ENCODE measurements at places on chromosomes 12 and 14.

DNA sequence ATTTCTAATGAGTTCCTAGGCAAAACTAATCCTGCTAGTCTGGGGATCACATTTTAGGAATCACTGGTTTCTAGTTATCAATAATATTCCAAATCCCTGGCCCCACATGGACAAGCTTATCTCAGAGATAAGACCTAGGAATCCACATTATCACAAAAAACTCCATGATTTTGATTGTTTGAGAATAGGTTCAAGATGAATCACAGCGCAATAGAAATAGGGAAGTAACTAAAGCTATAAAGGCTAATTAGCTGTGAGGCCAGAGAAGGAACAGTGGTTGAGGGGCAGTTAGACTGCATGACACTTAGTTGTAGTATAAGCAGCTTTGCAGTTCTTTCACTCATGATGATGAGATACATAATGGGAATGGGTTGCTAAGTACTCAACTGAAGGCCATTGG lies 13.1 kb upstream of the ATP5F1B start:
- no peak for DNase-seq

DNA sequence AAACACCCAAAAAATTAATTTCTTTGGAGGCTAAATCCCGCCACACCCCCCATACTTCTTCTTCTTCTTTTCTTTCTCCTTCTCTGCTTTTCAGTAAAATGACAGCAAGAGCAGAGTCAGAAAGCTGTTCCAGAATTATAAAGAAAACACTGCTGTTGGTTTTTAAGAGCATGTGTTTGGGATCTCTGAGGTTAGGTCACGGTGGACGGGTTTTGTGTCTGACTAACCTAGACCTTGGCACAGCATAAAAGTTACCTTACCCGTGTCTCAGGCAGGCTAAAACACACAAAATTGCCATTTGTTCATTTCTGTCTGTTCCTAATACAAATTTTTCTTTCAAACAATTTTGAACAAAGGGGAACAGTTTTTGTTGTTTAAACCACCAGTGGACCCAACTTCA lies 540.8 kb downstream of the NRXN3 start:
- no peak for DNase-seq

GRCh38 chr12:50258167-50258551 lies 25.2 kb downstream of the LIMA1 start:
- DNase-seq = no peak

DNA sequence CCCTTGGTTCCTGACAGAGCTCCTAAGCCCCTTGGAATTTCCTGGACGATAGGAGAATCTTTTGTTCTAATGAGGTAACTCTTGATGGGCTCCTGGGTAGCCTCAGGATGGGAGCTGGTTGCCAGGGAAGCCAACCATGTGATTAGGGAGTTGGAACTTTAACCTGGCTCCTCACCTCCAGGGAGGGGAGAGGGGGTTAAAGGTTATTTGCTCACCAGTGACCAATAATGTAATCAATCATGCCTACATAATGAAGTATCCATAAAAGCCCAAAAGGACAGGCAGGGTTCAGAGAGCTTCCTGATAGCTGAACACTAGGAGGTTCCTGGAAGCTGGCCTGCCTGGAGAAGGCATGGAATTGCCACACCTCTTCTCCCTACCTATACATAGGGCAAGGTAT lies 6.2 kb upstream of the CNOT2 start:
- no peak for DNase-seq

GRCh38 chr12:127389923-127390322 lies 877.0 kb upstream of the TMEM132C start:
- no peak for DNase-seq

- DNase-seq = no peak
Measured at GRCh38 chr12:105109465-105110212, 2.1 kb downstream of the WASHC4 start.

DNA sequence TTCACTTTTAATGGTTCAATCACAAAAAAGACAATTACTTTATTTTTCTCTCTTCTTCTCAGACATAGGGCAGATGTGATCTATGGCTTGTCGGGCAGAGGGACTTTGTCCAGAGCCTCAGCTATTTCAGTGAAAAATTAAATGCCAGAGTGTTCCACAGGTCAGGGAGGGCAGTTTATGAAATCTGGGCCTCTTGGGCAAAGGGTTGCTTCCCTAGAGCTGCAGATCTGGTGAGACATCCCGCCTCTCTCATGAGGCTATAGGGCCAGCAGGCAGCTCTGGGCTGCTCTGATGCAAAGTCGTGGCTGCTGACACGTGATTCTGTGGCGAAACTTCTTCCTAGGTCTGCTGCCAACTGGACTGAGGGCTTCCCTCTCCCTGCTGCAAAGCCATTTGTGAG lies 6.0 kb downstream of the CLMN start:
- DNase-seq = no peak

- no peak for DNase-seq
Measured at GRCh38 chr14:75232597-75232996, 46.0 kb upstream of the FOS start.

GRCh38 chr12:33529031-33529430 lies 89.4 kb upstream of the SYT10 start:
- DNase-seq = no peak

DNA sequence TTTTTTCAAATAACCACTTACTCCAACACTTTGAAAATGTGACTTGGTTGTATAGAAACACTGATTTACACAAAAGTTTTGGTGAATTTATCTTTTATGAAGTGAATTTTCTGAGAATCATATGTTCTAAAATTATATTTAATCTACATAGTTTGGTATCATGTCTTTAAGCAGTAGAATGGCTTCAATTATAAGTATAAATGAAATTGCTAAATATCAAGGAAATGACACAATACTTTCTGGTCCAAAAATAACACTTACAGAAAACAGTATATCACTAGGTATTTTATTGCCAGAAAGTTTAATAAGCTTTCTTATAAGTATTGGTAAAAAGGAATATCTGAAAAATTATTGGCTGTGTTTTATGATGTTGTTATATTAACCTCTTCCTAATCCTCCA lies 90.9 kb downstream of the SRGAP1 start:
- DNase-seq = no peak

DNA sequence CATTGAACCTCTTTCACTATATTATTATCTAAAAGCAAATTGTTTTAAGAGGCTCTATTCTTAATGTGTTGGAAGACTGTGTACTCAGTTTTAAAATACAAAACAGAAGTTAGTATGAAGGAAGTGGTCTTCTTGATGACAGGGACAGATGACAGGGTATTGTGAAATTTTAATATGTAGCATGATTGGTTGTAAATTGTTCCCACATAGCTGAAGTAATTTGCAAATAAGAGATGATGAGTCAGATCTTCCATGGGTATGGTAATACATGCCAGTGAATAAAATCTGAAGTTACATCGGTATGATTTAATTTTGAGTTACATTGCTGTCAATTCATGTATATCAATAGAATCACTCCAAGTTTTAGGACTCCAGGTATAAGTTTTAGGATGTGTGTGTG lies 454.8 kb downstream of the AEBP2 start:
- DNase-seq = peak; percentile 29

DNA sequence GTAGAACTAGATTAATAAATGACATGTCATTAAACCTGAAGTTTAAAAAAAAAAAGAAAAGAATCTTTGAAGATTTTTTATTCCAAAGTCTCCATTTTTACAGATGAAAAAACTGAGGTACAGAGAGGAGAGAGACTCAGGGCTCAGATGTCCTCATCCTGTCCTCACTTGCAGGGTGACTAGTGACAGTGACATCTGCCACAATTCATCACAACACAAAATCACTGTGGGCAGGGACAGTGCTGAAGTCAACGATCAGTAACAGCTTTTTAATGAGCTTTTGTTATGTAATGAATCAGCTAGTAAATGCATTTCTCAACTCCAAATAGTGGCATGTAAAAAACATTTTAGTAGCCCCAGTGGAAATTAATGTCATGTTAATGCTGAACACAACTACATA lies 138.5 kb downstream of the NTF3 start:
- no peak for DNase-seq

DNA sequence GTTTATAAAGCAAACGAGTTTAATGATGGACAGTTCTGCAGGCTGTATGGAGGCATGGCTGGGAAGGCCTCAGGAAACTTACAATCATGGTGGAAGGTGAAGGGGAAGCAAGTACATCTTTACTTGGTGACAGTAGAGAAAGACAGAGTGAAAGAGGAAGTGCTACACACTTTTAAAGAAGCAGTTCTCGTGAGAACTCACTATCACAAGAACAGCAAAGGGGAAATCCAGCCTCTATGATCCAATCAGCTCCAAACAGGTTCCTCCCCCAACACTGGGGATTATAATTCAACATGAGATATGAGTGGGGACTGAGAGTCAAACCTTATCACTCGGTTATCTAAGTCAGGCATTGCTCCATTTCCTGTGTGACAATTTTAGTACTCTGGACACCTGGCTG lies 189.9 kb upstream of the CNTN1 start:
- DNase-seq = no peak

- no peak for DNase-seq
Measured at GRCh38 chr12:43655586-43655985, 103.0 kb downstream of the PUS7L start.

- DNase-seq = peak; percentile 15
Measured at GRCh38 chr14:46344327-46344937, 307.1 kb downstream of the RPL10L start.

DNA sequence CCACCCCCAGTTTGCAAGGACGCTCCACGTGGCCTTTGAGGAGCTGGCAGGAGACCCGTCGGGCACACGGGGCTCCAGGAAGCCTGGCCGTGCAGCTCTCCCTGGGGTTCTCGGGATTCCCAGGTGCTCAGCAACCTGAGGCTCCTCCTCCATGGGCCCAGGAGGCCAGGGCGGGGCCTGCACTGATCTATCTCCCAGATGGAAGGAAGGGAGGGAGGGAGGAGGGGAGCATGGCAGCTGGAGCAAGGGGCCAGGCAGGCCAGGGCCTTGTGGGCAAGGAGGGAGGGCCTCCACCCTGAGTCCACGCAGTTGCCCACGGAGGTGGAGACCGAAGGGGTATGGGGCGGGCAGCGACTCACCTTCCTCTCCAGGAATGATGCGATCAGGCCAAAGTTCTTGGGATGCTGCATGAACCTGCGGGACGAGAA lies 127.3 kb downstream of the RFLNA start:
- DNase-seq = peak; percentile 87

GRCh38 chr12:109883461-109883860 lies 3.1 kb upstream of the GLTP start:
- no peak for DNase-seq

- no peak for DNase-seq
Measured at GRCh38 chr12:89568484-89568883, 42.6 kb upstream of the POC1B start.

DNA sequence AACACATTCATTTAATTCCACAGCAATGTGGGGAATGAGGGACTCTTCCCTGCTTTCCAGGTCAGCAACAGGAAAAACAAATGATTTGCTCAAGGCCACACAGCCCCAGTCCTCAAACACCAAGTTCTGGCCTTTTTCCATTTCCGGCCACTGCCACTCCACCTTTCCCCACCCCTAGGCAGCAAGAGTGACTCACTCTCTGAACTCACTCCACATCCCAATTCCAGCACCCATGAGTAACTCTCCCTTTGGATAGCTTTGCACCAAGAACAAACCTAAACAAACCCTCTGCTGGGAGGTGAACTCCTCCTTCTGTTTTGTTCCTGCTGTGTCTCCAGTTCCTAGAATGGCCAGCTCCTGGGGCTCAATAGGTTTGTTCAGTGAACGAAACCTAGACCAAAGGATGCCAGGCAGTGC lies 30.4 kb upstream of the PLEKHG6 start:
- DNase-seq = no peak

- no peak for DNase-seq
Measured at GRCh38 chr14:51597261-51598001, 54.3 kb upstream of the FRMD6 start.

DNA sequence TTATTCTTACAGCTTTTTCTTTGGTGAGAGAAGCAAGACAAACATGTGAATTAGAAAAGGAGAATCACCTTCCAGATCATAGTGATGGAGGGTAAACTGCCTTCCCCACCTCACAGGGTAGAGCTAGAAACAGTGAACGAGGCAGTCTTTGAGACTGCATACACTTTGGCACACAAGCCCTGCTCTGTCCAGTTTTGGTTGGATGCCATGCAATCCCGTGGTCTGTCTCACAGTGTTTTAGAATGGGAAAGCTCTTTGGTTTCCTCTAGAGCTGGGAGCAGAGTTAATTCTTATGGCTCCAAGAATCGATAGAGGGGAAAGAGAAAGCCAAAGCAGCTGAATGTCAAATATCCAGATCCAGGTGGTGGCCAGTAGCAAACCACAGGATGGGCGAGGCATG lies 21.9 kb downstream of the TDP1 start:
- no peak for DNase-seq

GRCh38 chr14:51844081-51844881 lies 16.1 kb upstream of the GNG2 start:
- DNase-seq = no peak

- no peak for DNase-seq
Measured at GRCh38 chr12:52828591-52829021, 5.5 kb downstream of the KRT79 start.

DNA sequence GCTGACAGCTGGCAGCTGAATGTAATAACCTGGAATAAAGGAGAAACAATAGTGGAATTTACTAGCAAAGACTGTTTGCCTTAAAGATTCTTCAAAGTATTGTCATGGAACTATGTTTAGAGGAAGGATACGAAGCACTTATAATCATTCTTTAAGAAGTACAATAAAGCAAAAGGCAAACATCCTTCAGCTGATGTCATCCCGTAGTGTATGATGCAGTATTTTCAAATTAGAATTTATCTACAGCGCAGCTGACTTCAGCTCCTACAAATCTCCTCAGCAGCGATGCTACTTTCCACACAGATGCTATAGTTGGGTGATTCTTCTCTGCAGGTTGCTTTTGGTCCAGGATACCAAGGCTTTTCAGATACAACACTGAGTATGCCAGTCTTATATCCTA lies 31.5 kb downstream of the CLEC1A start:
- no peak for DNase-seq

GRCh38 chr14:51605575-51605974 lies 46.1 kb upstream of the FRMD6 start:
- DNase-seq = no peak

- DNase-seq = no peak
Measured at GRCh38 chr14:61471297-61472005, 150.1 kb downstream of the PRKCH start.

DNA sequence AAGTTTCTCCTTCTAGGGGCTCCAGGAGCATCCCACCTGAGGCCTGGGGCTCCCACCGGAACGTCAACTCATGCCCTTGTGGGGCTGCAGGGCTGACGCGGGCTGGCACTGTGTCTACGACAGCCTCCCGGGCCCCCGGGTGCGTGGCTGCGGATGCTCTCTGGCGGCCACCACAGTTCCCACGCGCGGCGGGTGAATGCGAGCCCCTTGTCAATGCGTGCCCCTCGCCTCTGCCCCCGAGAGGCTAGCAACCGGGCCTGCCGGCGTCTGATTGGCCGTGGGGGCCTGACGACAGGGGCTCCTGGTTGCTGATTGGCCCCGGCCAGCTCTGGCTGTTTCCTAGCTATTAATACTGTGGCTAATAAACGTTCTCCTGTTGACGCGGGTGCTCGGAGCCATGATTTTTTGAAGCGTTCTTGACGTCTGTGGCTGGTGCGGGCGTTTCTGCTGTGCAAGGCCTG lies 1.8 kb upstream of the MEG3 start:
- DNase-seq = no peak

All from NCI-H1417 (cell line).